ENCODE measurements at places on chromosomes 4 and X.

GRCh38 chr4:74768857-74769525, 25.3 kb downstream of the BTC start:
- no peak for DNase-seq

- DNase-seq = no peak
These were observed 11.5 kb downstream of the ETNPPL start for GRCh38 chr4:108751321-108751720.

DNA sequence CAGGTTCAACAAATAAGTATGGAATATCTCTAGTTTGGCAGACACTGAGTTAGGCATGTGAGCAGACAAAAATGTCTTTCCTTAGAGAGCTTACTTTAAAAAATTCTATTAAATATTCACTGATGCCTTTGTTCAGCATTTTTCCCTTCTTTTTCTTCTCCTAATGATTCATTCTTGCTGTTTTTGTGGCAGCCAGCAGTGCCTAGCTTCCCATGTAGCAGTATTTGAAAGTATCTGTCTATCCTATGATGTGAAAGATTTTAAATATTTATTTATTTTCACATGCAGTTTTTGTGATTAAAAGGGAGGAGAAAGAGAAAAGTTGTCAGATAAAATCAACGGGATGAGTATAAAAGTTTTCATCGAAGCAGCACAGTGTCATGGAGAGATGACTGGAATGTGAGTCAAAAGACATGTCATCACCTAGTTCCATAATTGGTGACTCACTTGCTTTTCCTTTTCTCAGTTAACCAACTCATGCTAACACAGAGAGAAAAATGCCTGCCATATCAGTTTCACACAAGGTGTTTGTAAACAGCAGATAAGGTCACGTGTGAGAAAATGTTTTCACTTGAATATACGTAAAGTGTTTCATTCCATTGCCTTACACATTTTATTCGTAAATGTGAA, 69.8 kb downstream of the BMPR1B start:
- DNase-seq = no peak

DNA sequence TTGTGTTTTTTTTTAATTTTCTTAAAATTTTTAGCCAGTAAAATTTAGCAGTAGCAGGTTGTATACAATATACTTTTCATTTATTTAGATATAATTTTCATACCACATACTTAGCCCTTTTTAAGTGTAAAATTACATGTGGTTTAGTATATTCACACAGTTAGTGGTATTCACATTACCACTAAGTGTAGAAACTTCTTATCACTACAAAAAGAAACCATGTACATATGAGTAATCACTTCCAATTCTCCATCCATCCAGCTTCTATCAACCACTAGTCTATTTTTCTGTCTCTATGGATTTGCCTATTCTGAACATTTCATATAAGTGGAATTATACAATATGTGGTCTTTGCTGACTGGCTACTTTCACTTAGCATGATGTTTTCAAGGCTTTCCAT, 109.0 kb downstream of the ZC4H2 start:
- DNase-seq = no peak

DNA sequence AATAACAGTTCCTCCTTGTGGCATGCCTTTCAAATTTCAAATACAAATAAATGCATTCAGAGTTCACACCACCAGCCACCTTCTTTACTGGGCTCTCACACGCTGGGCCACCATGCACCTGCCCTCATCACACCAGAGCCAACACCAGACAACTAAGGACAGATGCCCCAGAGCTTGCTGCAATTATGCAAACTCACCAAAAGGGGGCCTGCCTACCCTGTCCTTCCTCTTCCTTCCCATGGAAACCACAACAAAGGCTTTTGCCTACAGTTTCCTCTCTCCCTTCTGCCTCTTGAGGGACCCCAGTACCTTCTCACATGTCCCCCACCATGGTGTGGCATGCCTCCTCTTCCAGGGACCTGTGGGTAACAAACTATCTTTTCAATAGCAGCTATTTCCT, 1333.9 kb upstream of the TENM3 start:
- no peak for DNase-seq

DNA sequence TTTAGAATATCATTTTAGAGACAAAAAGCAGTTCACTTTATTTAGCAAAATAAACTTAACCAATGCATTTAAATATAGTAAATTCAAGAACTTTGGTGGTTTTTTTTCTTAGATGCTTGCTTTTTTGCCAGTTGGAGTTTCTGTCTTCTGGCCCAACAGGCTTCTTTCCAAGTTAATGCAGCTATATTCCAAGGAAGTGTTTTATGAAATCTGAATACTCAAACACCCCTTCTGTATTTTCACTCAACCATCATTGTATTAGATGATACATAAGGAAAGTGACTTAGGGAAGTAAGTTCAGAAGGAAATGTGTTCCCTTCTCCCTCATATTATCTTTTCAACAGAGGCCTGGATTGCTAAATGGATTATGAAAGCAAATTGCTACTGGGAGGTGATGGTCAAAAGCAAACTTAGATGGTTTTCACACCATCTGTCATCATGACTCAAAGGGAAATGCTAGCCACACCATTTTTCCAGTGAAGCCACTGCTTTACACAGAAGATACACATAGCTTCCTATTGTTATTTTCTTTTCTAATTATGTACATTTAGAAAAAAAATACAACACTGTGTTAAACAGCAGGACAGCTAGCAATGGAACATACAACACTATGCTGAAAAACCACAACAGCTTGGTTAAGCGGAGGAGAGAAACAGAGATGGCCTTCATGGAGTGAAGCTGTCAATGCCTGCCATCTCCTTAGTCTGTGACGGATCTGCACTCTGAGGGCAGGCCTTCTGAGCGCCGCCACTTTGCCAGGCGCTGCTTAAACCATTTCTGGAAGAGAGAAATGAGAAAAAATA, 32.9 kb downstream of the HOPX start:
- no peak for DNase-seq

DNA sequence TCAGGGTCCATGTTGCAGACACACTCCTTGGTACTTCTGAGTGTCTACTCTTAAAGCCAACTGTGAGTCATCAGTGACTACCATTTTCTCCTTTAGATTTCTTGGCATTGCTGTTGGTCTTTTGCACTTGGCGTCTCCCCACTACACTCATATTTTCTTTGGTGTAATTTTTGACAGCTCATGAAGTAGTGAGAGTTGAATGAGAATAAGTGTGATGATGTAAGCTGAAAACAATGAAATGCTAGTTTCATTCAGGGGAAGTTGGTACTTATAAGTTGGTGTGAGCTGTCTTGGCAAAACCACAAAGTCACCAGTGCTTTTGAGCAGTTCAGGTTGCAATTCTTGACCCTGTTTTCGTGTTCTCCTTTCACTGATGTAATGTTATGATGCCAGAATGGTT, 142.9 kb upstream of the ARX start:
- no peak for DNase-seq

DNA sequence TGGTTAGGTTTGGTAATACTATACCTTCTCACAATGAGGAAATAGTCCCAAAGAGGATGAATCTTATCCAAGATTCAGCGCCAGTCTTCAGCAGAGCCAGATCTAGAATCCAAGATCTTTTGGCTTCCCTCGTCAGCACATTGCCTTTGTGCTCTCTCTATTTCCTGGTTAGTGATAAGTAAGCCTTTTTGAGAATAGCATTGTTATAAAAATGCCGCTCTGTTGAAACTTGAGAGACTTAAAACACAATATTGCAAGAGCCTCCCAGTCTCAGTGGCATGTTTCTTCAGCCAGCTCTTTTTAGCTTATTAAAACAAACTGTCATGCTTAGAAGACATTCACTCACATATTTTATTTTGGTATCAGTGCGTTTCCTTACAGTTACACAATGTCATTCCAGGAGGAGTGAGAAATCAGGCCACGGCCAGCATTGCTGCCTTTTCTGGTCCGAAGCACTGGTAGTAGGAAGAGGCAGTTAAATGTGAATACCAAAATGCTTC, 141.4 kb downstream of the KLHL8 start:
- no peak for DNase-seq

DNA sequence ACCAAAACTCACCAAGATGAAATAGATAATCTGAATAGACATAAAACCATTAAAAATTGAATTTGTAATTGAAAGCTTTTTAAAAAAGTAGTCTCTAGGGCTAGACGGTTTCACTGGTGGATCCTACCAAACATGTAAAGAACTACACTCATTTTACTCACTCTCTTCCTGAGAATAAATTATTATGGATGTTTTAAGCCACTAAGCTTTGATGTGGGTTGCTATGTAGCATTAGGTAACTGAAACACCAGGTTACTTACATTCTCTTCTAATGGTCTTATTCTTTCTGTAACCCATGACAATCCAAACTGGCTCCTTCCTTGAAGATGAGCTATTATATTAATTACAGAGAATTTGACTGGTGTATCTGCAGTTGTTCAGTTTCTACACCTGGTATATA, 385.1 kb downstream of the PPP1R2C start:
- no peak for DNase-seq

- DNase-seq = no peak
These were observed 51.3 kb downstream of the SOD3 start for GRCh38 chr4:24846716-24847115.

- DNase-seq = no peak
These were observed 149.5 kb downstream of the DHRSX start for GRCh38 chrX:2351321-2351720.

DNA sequence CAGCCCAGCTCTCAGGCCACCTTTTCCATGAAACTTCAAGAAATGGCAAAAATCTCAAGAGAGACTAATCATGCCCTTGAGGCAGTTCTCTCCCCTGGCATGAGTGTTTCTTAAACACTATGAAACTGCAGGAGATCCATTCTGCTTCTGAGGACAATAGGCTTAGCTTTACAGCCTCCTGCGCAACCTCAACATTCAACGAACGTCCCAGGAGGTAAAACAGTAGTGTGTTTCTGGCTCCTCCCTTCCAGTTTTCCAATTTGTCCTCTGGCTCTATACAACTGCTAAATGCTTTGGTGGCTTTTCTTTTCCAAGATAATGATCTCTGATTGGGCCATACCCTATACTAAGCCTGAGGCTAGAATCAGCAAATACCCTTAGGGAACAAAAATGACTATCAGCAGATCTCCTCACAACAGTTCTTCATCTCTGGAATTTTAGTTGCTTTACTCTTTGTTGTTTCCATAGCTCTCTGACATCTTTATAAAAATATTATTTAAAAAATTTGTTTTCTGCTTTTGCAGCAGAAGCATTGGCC, 87.0 kb upstream of the FAT1 start:
- no peak for DNase-seq
